ENCODE measurements at places on chromosomes 5 and 9. TPM values are rescaled to one million over a fixed set of nuclear protein-coding genes. Genes with fewer than 3 reads are reported as not detected.

Gene PCDHA4
- total RNA-seq: 0.32 TPM

Gene TMEM171
- 4.5 TPM for total RNA-seq

Gene FST
- total RNA-seq: 52.5 TPM

Gene MLLT3
- total RNA-seq: 44.9 TPM

Gene DIPK1B
- 0.43 TPM for total RNA-seq

Gene CDH9
- not detected for total RNA-seq

Gene THOC3
- total RNA-seq: 26.1 TPM
